Activated CD4-positive, alpha-beta T cell treated with anti-CD3 and anti-CD28 coated beads for 1 hour (primary cell): ENCODE measurements at places on chromosomes 4 and X.

DNA sequence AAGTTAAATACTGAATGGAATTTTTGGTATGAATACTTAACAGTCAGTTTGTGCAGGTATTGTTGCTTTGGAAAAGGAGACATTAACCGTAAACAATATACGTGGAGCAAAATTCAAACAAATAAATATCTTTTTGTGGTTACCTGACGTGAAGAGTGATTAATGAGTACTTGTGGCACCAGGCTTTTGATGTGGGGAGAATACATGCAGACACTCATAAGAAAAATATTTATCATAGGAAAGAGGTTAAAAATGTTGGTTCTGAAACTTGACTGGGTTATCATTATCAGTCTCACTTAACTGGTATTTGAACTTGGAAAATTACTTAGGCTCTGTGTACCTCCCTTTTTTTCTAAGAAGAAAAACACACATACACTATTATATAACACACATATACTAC lies 136.4 kb upstream of the NDST4 start:
- DNase-seq, result no peak

- no peak for DNase-seq
Observed at GRCh38 chr4:99868126-99868596, 26.1 kb downstream of the LAMTOR3 start.

- no peak for DNase-seq
Observed at GRCh38 chr4:76830964-76831703, 66.8 kb downstream of the SOWAHB start.

- no peak for DNase-seq
Observed at GRCh38 chrX:42759881-42760280, 18.1 kb downstream of the PPP1R2C start.

GRCh38 chrX:135454816-135455215 lies 33.1 kb downstream of the SMIM10L2A start:
- DNase-seq, result no peak

GRCh38 chr4:69831646-69832325 lies 28.2 kb downstream of the SULT1E1 start:
- DNase-seq, result no peak

DNA sequence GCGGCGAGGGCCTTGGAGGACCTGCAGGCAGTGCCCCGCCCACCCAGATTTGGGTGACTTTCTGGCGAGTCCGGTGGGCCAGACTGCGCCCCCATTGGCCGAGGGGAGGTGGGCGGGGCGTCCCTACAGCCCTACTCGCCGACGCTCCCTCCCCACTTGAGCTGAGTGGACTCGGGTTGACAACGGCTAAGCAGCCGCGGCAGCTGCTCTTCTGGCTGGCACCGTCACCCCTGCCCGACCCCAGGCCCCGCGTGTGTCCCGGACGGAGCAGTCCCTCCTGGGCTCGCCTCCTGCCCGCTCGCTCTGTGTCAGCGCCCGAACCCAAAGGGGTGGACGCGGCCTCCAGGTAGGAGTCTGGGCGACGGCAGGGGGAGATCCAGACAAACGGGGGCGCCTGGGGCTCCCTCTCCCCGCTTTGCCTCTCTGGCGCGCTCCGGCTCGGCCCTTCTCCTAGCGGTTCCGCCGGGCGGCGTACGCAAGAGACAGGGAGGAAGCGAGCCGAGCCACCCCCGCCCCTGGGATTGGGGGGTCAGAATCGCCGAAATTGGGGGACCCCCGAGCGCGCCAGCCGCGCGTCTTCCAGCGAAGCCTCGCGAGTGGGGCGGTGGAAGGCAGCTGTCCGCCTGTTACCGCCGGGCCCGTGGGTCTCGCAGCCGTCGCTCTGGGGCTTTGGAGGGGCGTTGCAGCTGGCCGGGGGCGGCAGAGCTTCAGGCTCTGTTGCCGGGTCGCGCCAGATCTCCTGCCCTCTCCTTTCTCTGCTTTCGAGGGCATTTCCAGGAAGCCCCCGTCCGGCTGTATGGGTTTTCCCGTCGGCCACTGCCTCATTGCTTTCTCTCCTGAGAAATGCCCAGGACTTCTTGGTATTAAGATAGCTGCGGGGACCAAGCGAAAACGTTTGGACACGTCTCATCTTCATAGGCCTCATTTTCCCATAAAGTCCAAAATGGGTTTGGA lies 46.3 kb downstream of the STARD8 start:
- no peak for DNase-seq
